ENCODE measurements at places on chromosomes 3 and 15.

- DNase-seq: no peak
Measured at GRCh38 chr3:138888560-138888959, 53.8 kb upstream of the PIK3CB start.

DNA sequence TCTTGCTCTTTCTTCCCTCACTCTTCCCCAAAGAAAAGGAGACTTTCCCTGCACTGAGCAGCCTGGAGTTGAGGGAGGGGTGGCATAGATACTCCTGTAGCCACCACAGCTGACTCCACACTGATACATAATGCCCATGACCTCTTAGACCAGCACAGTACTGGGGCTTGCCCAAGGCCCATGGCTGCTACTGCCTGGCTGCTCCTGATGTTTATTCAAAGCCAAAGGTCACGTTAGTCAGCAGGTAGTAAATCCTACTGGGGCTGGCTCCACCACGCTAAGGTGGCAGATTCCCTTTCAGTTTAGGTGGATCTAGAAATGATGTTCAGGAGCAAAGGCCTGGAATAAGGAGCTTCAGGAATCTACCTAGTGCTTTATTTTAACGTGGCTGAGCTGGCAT is 212.7 kb downstream of the C3orf38 start:
- no peak for DNase-seq

GRCh38 chr15:71454462-71454996 is 339.3 kb downstream of the THSD4 start:
- DNase-seq: no peak

- DNase-seq: no peak
Measured at GRCh38 chr3:56874269-56874668, 72.5 kb upstream of the ARHGEF3 start.

DNA sequence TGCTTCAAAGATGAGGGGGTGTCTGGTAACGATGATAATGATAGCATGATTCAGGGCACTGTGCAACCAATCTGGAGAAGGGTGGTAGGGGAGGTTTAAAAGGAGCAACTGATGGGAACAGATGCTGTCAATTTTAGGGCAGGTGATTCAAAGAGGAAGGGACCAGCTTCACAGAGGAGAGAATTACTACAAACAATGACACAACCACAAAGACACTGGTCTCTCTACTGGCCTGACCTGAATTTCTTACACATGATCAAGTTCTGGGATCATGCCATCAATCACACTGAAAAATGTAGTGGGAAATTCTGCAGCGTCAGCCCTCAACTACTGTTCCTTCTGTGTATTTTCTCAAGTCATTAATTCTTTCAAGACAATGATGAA is 2.6 kb upstream of the CDV3 start:
- DNase-seq: no peak

DNA sequence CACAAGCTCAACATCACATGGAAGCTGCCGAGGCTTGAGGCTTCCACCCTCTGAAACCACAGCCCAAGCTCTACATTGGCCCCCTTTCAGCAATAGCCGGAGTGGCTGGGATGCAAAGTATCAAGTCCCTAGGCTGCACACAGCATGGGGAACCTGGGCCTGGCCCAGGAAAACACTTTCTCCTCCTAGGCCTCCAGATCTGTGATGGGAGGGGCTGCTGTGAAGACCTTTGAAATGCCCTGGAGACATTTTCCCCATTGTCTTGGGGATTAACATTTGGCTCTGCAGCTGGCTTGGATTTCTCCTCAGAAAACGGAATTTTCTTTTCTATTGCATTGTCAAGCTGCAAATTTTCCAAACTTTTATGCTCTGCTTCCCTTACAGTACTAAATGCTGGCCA is 18.2 kb downstream of the HRG start:
- DNase-seq: no peak

- DNase-seq: no peak
Measured at GRCh38 chr3:168267179-168267578, 171.5 kb upstream of the GOLIM4 start.

GRCh38 chr3:120203016-120203415 is 82.0 kb downstream of the GPR156 start:
- peak; percentile 75 for DNase-seq

DNA sequence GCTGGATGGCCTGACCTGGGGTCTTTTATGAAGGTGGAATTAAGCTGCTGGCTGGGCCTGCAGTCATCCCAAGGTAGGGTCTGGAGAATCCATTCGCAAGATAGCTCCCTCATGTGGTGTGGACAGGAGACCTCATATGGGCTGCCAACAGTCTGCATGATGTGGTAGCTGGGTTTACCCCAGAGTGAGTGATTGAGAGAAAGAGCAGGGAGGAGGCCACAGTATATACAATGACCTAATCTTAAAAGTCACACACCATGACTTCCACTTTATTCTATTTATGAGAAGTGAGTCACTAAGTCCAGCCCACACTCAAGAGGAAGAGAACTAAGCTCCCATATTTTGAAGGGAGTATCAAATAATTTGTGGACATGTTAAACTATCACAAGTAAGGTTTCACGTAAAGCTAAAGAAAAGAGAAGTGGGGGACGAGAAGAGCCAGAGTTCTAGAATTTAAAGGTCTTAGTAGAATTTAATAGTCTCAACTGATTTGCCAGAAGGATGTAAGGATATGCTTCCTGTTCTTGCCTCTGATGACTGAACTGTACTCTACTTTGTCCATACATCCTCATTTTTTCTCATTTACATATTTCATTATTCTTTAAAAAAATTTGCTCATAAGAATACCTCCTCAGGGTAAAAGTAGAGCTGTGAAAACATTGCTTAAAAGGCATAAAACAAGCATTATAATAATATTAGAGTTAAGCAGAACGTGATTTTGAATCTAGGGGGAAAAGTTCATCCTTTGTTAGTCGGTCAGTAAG is 184.4 kb downstream of the PEX5L start:
- peak; percentile 71 for DNase-seq

- DNase-seq: no peak
Measured at GRCh38 chr15:66254089-66254950, 770 bp upstream of the MEGF11 start.

DNA sequence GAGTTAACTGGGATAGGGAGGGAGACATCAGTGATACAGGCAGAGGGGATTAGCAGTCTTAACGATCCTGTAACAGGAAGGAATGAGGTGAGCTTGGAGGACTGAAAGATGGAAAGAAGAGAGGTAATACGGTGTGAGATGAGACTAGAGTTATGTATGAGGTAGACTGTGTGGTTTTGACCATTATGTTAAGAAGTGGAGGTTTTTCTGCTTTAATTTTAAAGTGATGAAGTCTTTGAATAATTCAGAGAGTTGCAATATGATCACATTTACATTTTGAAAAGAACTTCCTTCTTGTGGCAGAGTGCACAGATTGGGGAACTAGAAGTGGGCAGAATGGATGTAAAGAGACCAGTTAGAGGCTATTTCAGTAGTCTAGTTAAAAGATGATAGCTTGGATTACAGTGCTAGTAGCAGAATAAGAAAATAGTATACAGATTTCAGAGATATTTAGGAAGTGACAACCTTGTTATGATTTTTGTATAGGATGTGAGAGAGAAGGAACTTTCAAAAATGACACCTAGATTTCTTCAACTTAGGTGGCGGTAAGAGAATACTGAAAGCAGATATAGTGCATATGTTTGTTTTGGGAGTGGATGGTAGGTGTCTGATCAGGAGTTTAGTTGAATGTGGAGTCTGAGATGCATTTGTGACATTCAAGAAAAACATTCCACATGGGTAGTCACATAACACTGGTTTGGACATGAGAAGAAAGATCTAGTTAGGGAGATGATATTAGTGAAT is 40.5 kb downstream of the STT3B start:
- DNase-seq: no peak

GRCh38 chr15:58551084-58551763 is 119.4 kb downstream of the LIPC start:
- no peak for DNase-seq

DNA sequence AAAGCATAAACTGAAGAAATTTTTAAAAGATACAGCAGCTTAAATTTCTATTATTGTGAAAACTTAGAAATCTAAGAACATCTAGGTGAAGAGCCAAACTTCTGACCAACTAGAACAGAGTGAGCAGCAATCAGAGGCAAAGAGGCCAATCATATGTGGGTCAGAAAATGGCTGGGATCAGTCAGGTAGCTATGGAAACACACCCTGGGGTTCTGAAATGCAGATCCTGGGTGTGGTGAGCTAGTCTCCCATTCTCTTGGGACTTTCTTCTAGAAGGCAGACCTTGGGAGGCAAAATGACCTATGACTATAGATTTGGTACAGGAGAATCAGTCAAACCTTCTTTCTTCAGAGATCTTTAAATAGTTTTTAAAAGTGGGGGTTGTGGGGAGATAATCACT is 385.8 kb downstream of the TBC1D5 start:
- DNase-seq: no peak

DNA sequence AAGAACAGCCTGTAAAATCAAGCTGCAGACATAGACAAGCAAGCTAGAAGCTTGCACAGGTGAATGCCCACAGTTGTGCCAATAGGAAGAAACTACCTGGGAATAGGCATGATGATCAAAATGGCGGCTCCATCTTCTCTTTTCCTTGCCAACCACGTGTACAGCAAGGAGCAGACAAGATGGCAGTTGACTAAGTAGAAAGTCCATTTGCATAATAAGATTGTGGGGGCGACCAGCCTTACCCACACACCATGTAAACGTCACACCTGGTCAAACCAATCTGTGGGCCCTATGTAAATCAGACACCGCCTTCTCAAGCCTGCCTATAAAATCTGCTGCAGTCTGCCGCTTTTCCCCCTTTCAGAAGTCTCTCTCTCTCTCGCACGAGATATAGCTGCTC is 25.1 kb upstream of the ANKRD34C start:
- DNase-seq: no peak

- DNase-seq: no peak
Measured at GRCh38 chr15:94445566-94446160, 214.3 kb downstream of the MCTP2 start.

DNA sequence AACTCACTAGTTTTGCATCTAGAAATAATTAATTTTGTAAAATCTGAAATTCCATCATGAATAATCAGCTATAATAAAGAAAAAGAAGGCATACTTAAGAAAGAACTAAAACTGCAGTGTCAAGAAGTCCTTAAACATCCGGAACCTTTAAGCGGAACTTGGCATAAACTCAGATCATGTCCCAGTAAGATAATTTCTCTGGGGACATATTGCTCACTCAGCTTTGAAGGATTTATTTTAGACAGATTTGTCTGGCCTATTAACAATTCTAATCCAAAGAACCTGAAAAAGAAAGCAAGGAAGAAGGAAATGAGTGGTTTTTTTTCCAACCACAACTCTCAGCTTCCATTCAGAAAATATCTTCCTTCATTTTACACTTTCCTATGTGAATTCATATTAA is 850.3 kb downstream of the ROBO1 start:
- DNase-seq: peak; percentile 57

- DNase-seq: no peak
Measured at GRCh38 chr3:48364840-48365239, 7.2 kb upstream of the FBXW12 start.

- no peak for DNase-seq
Measured at GRCh38 chr3:71285086-71285485, 298.4 kb downstream of the FOXP1 start.

GRCh38 chr15:52710708-52711389 is 31.7 kb upstream of the ATOSA start:
- no peak for DNase-seq

DNA sequence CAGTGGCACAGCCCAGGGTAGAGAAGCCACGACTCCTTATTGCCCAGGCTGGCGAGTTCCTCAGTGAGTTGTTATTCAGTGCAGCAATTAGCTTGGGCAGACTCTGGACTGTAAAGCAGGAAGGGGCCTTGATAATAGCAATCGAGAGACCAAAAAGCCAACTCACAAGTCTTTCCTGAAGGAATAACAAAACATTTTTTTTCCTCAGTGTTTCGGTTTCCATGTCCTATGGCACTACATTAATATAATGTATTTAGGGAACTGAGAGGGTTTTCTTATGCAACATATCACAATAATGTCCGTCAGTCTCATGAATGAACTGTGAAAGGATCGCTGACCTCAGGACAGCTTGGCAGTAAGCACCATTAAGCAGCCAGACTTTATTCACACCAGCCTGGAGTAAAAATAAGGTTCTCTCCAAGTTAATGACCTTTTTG is 248.9 kb upstream of the TBL1XR1 start:
- no peak for DNase-seq

DNA sequence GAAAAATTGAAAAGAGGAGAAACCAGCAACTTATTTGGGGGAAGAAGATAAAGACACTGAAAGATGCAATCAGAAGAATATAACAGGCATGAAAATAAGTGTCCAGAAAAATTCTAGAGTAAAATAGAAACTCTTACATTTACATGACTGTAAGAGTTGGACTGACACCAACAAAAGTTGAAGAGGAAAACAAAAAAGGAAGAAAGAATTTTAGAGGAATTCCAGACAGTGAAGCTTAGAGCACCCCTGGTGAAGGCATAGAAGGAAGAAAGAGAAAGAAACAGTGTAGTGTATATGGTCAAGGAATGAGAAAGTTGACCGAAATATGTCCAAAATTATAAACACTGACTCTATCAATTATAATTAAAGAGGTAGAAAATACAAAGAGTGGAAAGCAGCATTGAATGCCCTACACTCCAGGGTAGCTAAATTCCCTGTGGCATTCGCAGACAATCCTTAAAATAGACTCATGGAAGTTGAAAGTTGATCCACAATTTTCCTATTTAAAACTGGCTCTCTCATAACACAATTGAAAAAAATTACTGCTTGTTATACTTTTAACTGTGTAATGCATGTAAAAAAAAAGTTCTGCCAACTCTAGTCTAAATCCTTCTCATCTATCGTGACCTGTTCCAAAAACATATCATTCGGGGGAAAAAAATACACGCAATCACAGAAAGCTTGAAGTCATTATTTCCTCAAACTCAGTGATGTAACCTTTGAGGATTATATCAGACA is 102.6 kb upstream of the ABI3BP start:
- no peak for DNase-seq

- DNase-seq: no peak
Measured at GRCh38 chr15:68184616-68185480, 20.3 kb downstream of the CALML4 start.

DNA sequence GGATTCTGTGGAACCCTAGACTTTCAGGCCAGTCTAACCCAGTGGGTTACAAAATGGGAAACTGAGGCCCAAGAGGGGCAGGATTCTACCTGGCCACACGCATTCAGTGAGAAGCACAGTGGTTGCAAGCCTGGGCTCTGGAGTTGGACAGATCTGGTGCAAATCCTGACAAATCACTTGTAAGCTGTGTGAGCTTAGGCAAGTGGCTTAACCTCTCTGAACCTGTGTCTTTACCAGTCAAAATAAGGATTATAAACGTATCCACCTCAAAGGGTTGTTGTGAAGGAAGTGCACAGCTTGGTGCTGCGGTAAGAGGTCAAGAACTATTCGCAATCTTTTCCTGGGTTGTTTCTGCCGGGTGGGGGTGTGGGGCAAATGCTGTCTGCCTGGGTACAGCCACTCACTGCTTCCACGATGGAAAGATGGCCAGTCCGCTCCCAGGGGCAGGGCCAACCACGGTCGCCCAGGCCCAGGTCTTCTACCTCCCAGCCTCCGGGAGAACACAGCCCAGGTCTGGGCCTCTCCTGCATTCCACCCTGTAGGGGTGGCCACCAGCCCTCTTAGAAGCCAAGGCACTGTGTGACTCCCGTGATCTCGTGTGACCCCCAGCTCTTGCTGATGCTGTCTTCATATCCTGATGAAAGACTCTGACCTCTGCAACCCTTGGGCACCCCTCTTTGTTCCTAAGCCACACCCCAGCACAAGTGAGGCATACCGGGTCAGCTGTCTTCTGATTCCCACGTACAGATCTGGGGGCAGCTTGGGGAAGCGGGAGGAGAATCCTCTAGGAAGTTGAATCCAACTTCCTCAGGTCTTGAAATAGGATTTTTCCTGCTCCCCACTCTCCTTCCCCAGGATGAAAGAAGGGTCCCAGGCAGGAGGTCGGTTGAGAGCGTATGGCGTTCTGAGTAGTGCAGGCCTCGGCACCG is 1.5 kb downstream of the CHRNA3 start:
- no peak for DNase-seq

GRCh38 chr3:108064293-108064887 is 26.4 kb downstream of the CD47 start:
- DNase-seq: no peak

Measured in skeletal muscle cell (primary cell).